Activated T-helper 1 cell treated with Interleukin-2 at 50 U/mL for 16 hours (primary cell): ENCODE measurements at places on chromosomes 1 and 21.

DNA sequence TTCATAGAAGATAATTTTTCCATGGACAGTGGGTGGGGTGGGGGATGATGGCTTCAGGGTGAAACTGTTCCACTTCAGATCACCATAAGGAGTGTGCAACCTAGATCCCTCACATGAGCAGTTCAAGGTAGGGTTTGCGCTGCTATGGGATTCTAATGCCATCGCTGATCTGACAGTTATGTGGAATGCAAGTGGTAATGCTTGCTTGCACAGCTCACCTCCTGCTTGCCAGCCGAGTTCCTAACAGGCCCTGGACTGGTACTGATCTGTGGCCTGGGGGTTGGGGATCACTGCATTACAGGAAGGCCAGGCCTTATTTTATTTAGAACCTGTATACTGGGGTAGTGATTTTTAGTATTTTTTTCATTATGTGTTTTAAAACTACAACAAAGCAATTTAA is 22.0 kb downstream of the MAN1A2 start:
- DNase-seq, result no peak

- no peak for DNase-seq
These were observed 10.3 kb downstream of the DENND4B start for GRCh38 chr1:153936011-153936802.

DNA sequence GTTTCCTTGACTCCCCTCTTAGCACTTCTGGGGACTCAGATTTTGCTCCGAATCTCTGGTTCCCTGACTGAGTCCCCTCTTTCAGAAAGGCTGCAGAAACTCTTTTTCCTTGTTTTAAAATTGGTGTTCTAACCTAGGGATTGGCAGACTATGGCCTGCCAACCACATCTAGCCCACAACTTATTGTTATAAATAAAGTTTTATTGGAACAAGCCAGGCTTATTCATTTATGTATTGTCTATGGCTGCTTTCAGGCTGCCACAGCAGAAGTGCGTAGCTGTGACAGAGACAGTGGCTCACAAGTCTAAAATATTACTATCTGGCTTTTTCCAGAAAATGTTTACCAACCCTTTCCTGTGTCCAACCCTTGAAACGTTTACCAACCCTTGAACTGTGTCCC is 81.7 kb downstream of the IER5 start:
- DNase-seq, result no peak

DNA sequence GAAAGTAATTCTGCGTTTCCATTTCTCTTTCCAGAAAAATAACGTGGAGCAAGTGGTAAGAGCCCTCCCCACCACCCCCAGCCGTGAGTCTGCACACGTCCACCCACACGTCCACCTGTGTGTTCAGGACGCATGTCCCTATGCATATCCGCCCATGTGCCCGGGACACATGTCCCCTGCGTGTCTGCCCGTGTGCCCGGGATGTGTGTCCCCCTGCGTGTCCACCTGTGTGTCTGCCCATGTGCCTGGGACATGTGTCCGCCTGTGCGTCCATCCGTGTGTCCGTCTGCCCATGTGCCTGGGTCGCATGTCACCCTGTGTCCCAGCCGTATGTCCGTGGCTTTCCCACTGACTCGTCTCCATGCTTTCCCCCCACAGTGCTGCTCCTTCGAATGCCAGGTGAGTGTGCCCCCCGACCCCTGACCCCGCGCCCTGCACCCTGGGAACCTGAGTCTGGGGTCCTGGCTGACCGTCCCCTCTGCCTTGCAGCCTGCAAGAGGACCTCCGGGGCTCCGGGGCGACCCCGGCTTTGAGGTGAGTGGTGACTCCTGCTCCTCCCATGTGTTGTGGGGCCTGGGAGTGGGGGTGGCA is 5.6 kb downstream of the COL6A1 start:
- DNase-seq, result no peak

DNA sequence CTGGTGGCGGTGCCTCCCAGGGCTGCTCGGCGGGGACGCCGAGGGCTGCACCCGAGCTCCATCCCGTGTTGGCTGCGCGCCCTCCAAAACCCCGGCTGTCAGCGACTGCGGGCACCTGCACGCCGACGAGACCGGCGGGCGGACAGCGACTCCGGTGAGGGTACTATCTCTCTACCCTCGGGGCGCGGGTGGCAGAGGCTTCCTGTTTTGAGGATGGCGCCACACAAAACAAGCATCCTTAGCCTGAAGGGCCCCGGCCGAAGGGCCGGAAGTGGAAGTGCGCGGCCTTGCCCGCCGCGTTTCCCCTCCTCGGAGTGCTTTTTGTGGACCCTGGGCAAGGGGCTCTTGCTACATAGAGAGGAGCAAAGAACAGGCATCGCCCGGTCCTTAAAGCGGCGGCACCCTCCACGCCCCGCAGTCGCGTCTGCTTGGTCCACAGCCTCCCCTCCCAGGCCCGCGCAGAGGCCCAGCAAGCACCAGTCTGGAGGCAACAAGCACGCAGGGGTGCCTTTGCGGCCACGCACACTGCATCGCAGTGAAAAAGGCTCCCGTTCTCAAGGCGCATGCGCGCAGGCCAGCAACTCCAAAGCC is 561 bp upstream of the COQ8A start:
- DNase-seq, result no peak

DNA sequence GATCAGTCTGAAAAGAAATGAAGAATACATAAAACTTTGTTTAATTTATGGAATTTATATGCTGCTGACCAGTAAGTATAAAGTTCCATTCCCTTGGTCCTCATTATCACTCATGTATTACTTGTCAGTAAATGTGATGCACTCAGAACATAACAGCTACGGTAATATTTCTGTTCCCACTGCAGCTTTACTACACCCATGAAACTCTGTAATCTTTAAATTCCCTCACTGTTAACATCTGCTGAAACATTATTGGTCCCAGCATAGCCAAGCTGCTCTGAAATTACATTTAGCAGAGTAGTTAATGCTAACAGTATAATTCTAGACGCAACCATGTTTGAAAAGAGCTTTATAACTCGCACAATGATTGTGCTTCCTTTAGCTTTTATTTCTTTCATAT is 238.4 kb downstream of the GPATCH2 start:
- DNase-seq, result no peak

GRCh38 chr21:44888581-44889550 is 15.4 kb upstream of the PTTG1IP start:
- no peak for DNase-seq

- no peak for DNase-seq
These were observed 73.3 kb downstream of the IFI44 start for GRCh38 chr1:78722947-78723346.
